Right cardiac atrium (tissue), 5 donors: ENCODE measurements at places on chromosomes 11 and 22. TPM values are rescaled to one million over a fixed set of nuclear protein-coding genes. Genes with fewer than 3 reads are reported as not detected.

Gene GSTT2B
- total RNA-seq, result 4.5 TPM

Gene TPBGL
- total RNA-seq, result not detected

Gene CCDC81
- 0.29 TPM for total RNA-seq

Gene TMEM191C
- total RNA-seq, result 0.68 TPM

Gene AP2A2
- 55.0 TPM for total RNA-seq

Gene SUSD2
- total RNA-seq, result 7.2 TPM

Gene VWCE
- total RNA-seq, result 1.5 TPM

Gene MCHR1
- total RNA-seq, result 2.0 TPM

Gene CDHR5
- not detected for total RNA-seq

Gene MCM5
- 7.4 TPM for total RNA-seq

Gene OR8K3
- total RNA-seq, result not detected

Gene NEFH
- total RNA-seq, result 0.43 TPM

Gene LIPT2
- 2.0 TPM for total RNA-seq

Gene P2RY6
- total RNA-seq, result 2.7 TPM

Gene GGTLC3
- not detected for total RNA-seq

Gene RPL27A
- 805 TPM for total RNA-seq

Gene PLCB3
- 13.6 TPM for total RNA-seq

Gene SELENOM
- total RNA-seq, result 167 TPM

Gene FGF19
- not detected for total RNA-seq

Gene HTATIP2
- 12.7 TPM for total RNA-seq

Gene ESAM
- 40.3 TPM for total RNA-seq

Gene LMO2
- total RNA-seq, result 16.8 TPM

Gene BLID
- total RNA-seq, result 1.6 TPM

Gene OR8A1
- not detected for total RNA-seq

Gene TBX1
- 0.19 TPM for total RNA-seq

Gene PTPN5
- total RNA-seq, result 0.74 TPM

Gene PLEKHA7
- total RNA-seq, result 30.3 TPM

Gene FGF4
- not detected for total RNA-seq

Gene EXPH5
- 2.4 TPM for total RNA-seq

Gene RIBC2
- total RNA-seq, result 0.29 TPM

Gene FXYD2
- total RNA-seq, result 4.0 TPM

Gene SLC5A12
- 5.4 TPM for total RNA-seq

Gene ALX4
- not detected for total RNA-seq

Gene SLN
- 753 TPM for total RNA-seq

Gene LRFN4
- total RNA-seq, result 11.1 TPM

Gene PHF21B
- total RNA-seq, result 1.9 TPM

Gene SNAP29
- 25.1 TPM for total RNA-seq

Gene SMDT1
- 125 TPM for total RNA-seq

Gene UPK3A
- total RNA-seq, result not detected

Gene NLRP14
- not detected for total RNA-seq

Gene CSNK2A3
- 1.8 TPM for total RNA-seq

Gene PATE2
- total RNA-seq, result not detected

Gene E2F8
- 6.1 TPM for total RNA-seq

Gene CYB5R2
- total RNA-seq, result 3.1 TPM

Gene BARX2
- not detected for total RNA-seq

Gene OR51B5
- total RNA-seq, result not detected

Gene OSBP2
- 4.1 TPM for total RNA-seq

Gene NEAT1
- 441 TPM for total RNA-seq

Gene PHLDB1
- 177 TPM for total RNA-seq

Gene KDM4D
- 1.3 TPM for total RNA-seq
